ENCODE measurements at places on chromosomes 7 and 10.

- peak; percentile 9 for DNase-seq
These were observed 62.9 kb upstream of the FAM171A1 start for GRCh38 chr10:15433850-15434537.

GRCh38 chr10:79342811-79343561 is 4.3 kb upstream of the PPIF start:
- DNase-seq: no peak

DNA sequence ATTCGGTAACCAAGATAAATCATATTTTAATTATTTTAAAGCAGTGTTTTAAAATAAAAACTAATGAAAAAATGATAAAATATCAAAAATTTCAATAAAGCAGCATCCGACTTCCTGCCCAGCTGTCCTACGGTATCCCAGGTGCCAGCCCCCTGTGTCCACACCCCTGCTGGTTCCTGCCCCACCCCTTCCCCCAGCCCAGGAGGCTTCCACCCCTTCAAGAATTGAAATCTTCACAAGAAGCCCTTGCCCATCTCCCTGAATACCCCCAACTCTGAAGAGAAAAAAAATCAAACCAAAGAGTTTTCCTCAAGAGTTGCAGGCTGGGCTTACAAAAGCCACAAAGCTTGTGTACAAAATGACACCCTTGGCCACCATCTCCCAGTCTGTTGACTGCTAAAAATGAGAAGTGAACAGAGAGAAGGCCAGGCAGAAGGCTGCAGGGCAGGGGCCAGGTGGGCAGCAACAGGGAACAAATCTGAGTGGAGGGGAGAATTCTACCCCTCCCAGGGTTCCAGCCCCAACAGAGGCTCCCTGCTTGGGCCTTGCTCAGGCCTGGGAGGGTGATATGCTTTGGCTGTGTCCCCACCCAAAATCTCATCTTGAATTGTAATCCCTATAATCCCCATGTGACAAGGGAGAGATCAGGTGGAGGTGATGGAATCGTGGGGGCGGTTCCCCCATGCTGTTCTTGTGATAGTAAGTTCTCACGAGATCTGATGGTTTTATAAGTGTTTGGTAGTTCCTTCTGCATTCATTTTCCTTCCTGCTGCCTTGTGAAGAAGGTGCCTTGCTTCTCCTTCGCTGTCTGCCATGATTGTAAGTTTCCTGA is 14.5 kb downstream of the GPRIN2 start:
- no peak for DNase-seq

- DNase-seq: no peak
These were observed 36.4 kb downstream of the USP54 start for GRCh38 chr10:73554721-73555120.

GRCh38 chr7:111486472-111487142 is 75.7 kb downstream of the IMMP2L start:
- DNase-seq: peak; percentile 76

DNA sequence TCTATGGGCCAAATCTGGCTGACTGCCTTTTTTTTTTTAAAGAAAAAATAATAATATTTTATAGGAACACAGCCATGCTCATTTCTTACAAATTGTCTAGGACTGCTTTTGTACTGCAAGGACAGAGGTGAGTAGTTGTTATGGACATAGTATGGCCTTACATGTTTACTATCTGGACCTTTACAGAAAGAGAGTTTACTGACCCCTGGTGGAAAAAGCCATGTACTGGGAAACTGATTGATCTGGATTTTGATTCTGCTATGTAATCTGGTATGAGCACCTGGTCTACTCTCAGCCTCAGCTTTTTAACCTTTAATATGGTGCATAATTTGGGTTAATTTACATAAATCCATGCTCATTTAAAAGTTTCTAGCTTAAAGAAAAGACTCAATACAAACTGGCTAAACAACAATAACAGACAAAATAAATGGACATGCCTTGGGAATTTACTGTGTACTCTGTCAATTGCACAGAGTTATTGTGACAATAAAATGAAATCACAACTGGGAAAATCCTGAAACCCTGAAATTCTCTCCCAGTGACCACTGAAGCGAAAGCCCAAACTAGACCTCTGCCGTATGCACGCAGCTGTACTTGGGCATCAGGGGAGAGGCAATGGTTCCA is 260.7 kb downstream of the BMPER start:
- DNase-seq: peak; percentile 41

DNA sequence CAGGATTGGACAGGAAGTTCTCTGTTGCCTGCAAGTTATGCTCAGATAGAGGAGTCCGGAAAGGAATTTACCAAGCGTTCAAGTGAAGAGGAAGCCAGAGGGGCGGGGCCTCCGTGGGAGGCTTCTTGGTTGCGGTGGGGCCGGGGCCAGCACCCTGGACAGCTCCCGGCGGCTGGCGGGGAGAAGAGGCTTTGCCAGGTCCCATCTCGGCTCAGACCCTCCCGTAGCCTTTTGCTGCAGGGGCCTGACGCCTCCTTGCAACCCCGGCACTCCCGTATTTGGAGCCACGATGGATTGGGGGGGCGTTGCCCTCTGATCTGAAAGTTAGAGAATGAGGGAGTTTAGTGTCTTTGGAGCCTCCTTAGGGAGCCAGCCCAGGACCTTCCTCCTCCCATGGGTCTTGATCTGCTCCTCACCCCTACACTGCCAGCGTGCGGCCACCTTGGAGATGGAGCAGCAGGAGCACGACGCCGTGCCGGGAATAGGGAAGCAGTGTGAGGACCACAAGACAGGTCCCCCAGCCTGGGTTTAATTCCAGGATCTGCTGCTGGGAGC is 3.1 kb upstream of the SLC18A3 start:
- no peak for DNase-seq

DNA sequence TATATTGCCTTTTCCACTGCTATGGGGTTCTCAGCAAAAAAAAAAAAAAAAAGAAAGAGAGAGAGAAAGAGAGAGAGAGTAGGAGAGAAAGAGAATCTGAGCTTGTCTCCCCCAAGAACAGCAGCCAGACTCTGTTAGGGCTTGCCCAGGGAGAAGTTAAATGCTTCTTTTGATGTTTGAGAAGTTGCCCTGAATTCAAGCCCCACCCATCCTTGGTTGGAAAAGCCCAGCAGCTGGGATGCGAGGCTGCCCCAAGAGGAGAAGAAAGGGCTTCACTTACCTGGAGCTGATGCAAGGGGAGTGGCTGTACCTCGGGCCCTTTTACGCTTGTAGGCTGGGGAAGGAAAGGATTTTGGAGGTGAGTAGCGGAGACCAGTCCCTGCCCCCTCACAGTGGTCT is 20.9 kb upstream of the MGMT start:
- no peak for DNase-seq

DNA sequence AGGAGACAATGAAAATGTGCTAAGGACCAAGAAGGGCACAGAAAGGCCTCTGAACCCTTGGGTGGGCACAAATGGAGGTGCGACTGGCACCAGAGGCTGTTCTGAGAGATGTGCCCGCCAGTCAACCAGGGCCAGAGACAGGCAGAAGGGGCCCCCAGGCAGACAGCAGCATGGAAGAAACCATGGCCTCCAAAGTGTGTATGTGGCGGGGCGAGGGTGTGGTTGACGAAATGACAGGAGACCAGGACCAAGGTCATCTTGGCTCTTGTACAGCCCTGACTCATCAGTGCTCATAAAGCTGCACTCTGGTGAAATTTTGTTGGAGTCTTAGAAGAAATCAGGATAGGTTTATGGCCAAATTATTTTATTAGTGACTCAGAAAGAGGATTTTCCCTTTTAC is 4.0 kb upstream of the MRPS24 start:
- DNase-seq: no peak

DNA sequence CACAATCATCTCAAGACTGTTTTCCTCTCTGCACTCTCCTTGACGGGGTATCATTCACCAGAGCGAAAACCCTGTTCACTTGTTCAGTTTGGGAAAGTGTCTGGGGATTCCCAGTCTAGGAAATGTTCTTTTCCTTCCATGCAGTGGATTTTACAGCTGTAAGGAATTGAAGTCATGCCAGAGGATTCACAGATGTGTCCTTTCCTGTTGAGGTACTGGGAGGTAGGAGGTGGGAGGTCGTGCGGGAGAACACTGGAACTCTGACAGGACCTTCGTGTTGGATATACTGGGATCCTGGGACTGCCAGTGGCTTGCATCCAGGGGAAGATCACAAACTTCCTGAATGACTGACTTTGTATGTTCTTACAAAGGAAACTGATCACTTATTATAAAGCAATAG is 185.5 kb downstream of the BMPER start:
- DNase-seq: no peak

DNA sequence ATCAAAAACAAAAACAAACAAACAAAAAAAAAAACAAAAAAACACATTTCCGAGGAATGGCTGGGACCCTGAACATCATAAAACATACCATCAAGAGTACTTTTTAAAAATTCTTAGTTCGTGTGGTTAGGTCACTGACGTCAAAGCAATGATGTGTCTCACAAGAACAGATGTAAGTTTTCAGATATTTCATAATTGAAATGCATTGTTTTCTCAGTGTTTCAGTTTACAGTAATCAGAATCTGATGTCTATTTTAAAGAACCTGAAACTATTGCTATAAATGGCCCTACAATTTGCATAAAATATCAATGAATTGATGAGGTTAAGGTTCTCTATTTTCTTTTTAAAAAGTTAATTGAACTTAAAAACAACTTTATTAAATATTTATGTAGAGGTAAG is 103.7 kb upstream of the HGF start:
- DNase-seq: no peak

GRCh38 chr10:49614242-49615198 is 683 bp downstream of the CHAT start:
- peak; percentile 35 for DNase-seq

- no peak for DNase-seq
These were observed 47.4 kb downstream of the LHPP start for GRCh38 chr10:124508907-124509454.

DNA sequence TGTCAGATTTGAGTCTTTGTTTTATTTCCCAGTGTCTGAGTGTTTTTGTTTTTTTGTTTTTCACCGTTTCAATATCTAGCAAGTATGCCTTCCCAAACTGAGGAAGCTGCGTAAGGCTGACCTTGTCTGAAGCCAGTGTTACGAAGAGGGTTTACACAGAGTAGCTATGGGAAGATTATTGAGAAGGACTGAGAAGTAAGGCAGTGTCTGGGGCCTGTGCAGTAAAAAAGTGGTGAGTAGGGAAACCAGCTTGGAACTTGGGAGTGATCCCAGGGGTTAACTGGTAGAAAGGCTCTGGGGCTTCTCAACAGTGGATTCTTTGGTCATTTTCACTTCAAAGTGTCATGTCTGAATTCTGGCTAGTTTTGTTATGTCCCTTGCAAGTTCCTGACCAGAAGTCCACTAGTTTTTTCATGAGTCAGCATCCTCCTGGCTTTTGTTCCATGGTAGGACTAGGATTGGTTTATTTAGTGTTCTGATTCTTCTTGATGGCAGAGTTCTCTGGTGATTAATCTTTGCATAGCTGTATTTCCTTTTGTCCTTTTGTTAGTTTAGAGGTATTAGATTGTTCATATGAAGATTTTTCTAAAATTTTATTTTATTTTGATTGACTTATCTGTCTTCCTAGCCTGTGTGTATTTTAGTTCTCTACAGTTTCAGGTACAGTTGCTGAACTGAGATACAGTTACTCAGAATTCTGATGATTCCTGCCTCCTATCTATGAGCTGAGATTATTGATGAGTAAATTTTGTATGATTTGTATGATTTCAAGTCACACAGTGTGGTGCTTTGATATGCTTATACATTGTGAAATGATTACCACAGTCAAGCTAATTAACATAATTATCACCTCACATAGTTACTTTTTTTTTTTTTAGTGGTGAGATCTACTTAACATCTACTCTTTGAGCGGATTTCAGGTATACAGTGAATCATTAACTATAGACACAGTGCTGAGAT is 19.0 kb downstream of the GARS1 start:
- DNase-seq: no peak

GRCh38 chr7:85324145-85324799 is 137.4 kb upstream of the SEMA3D start:
- DNase-seq: no peak

DNA sequence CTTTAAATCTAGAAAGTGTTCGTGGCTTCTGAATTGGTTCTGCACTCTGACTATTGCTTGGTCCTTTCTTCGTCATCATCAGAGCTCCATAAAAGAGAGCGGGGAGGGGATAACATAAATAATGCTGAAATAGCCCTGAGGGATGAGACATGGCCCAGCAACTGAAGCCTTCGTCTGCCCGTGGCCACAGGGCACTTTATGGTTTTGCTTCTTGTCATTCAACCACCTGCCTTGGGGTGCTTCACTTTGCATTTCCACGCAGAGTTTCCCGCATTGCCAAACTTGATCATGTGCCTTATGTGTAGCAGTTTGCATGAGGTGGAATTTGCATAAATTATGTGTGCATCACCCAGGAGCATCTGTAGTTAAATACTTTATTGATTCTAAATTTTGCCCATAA is 15.9 kb downstream of the GSTO2 start:
- no peak for DNase-seq

DNA sequence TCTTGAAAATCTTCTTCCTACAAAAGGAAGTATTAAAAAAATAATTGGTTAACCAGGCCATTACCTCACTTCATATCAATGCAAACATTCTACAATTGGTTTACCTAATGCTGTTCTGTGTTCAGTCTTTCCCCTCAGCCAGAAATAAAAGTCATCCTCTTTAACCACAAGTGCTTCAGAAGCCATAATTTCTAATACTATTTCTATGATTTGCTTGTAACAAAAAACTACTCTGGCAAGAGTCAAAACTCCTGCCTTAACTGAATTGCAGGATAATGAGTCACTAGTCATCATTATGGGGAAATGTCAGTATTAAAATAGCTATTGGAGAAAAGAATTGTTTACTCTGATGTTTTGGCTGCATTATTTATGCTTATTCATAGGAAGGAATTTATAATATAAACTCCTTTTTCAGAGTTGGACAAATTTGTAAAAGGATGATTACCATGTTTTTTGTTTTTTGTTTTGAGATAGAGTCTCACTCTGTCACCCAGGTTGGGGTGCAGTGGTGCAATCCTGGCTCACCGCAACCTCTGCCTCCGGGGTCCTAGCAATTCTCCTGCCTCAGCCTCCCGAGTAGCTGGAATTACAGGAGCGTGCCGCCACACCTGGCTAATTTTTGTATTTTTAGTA is 55.5 kb upstream of the ODAD2 start:
- DNase-seq: no peak

- no peak for DNase-seq
These were observed 44.3 kb upstream of the PRKAR1B start for GRCh38 chr7:771234-772004.

GRCh38 chr7:7424151-7424873 is 111.4 kb downstream of the COL28A1 start:
- DNase-seq: peak; percentile 90

DNA sequence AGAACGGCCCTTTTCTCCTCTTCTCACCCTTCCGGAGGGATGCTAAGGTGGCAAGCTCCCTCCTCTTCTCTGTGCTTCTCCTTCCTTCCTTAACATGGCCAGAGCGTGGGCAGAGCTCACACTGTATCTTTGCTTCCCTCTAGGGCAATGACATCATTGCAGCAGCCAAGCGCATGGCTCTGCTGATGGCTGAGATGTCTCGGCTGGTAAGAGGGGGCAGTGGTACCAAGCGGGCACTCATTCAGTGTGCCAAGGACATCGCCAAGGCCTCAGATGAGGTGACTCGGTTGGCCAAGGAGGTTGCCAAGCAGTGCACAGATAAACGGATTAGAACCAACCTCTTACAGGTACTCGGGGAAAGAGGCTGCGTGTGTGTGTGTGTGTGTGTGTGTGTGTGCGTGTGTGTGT is 36.6 kb downstream of the AP3M1 start:
- DNase-seq: no peak

- peak; percentile 70 for DNase-seq
These were observed 18.7 kb downstream of the OR9A2 start for GRCh38 chr7:143008007-143008901.

- no peak for DNase-seq
These were observed 255.6 kb upstream of the BMPER start for GRCh38 chr7:33649476-33650441.
